IMR-90 (cell line): ENCODE measurements at places on chromosomes 4 and X.

- DNase-seq: no peak
These were observed 209.0 kb downstream of the SCFD2 start for GRCh38 chr4:53156896-53157295.

GRCh38 chrX:40237731-40238178 lies 140.0 kb upstream of the BCOR start:
- no peak for DNase-seq

GRCh38 chr4:86928400-86929255 lies 6.2 kb upstream of the AFF1 start:
- no peak for DNase-seq

DNA sequence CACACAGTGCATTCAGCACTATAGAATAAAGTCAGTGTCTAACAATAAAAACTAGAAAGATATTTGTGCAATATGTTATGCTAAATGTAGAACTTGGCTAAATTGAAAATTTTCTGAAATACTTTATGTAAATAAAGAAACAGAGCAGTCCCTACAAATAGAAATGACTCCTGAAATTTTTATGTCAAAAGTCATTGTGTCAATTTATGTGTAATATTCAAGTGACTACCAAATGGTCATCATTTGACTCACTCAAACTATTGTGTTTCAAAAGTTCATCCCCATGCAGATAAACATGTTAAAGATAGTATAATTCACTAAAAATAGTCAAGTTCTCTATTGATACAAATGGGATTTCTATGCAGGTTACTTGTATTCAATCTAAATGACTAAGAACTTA lies 17.9 kb downstream of the LRBA start:
- no peak for DNase-seq

GRCh38 chr4:60002603-60003337 lies 1197.4 kb upstream of the ADGRL3 start:
- DNase-seq: no peak

DNA sequence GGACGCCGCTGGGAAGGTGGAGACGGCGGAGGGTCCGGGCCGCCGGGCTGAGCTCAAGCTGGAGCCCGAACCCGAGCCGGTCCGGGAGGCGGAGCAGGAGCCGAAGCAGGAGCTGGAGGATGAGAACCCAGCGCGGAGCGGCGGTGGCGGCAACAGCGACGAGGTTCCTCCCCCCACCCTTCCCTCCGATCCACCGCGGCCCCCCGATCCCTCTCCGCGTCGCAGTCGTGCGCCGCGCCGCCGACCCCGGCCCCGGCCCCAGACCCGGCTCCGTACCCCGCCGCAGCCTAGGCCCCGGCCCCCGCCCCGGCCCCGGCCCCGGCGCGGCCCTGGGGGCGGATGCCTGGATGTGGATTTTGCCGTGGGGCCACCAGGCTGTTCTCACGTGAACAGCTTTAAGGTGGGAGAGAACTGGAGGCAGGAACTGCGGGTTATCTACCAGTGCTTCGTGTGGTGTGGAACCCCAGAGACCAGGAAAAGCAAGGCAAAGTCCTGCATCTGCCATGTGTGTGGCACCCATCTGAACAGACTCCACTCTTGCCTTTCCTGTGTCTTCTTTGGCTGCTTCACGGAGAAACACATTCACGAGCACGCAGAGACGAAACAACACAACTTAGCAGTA lies 483 bp downstream of the USP27X start:
- peak; percentile 1 for DNase-seq

GRCh38 chrX:152177497-152178269 lies 39.3 kb upstream of the MAGEA10 start:
- no peak for DNase-seq

DNA sequence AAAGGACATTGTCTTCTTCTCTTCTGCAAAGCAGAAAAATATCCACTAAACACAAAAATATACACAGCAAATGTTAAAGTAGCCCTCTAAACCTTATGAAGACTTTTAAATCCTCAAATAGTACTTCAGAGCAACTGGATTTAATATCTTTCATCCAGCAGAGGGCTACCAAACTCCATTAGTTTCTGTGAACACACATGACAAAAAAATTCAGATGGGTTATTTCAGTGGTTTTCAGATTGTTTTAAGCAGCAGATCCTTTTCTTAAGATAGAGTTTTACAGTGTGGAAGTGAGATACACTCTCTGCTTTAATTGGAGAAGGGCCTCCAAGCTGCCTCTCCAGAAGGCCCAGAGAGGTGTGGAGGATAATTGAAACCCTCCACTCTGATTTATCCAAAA lies 56.7 kb downstream of the ANK2 start:
- DNase-seq: peak; percentile 40

GRCh38 chr4:73944061-73944875 lies 37.6 kb downstream of the PF4 start:
- DNase-seq: no peak
